Breast epithelium (tissue), 4 donors: ENCODE measurements at places on chromosomes 13 and 19. TPM values are rescaled to one million over a fixed set of nuclear protein-coding genes. Genes with fewer than 3 reads are reported as not detected.

The USHBP1 gene
- total RNA-seq: 8.8 TPM

DNA sequence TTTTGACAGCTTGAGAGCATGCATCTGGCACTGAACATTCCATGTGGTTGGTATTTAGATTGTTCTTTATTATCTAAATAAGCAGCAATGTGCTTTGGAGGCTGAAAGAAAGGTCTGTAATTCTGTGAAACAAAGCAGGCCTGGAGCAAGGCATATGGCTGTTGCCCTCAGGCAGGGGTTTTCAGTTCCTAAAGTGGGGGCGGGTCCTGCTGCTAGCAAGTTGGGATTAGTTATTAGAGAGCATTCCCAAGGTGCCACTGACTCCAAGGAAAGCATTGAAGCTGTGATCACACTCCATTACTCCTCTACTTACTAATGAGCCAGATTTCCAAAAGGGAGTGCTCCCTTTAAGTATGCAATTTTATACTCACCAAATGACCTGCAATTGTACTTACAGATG lies 432.2 kb downstream of the OLFM4 start:
- H3K27me3 ChIP-seq: no peaks in the 10 kb centered on the region
- H3K4me1 ChIP-seq: no peaks in the 10 kb centered on the region
- H3K4me3 ChIP-seq: no peak overlapping the region
- no peak for DNase-seq
- no peak overlapping the region for H3K27ac ChIP-seq

DNA sequence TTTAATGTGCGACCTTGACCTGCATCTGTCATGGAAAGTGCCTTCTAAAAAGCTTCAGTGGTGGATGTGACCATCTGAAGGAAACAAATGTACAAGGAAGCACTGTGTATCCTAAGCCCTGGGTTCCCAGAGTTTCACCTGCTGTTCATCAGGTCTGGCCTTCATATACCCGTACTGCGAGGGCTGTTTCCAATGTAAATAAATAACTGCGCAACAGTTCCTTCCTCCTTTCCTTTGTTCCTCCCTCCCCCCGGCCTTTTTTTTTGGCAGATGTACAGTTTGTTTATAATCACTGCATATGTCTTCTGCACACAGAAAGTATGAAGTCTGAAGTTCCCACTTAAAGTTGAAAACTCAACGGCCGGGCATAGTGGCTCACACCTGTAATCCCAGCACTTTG lies 5.2 kb downstream of the FAAP24 start:
- H3K27ac ChIP-seq: peak overlapping the region; percentile 75
- H3K4me1 ChIP-seq: no peaks in the 10 kb centered on the region
- peak; percentile 60 for DNase-seq

DNA sequence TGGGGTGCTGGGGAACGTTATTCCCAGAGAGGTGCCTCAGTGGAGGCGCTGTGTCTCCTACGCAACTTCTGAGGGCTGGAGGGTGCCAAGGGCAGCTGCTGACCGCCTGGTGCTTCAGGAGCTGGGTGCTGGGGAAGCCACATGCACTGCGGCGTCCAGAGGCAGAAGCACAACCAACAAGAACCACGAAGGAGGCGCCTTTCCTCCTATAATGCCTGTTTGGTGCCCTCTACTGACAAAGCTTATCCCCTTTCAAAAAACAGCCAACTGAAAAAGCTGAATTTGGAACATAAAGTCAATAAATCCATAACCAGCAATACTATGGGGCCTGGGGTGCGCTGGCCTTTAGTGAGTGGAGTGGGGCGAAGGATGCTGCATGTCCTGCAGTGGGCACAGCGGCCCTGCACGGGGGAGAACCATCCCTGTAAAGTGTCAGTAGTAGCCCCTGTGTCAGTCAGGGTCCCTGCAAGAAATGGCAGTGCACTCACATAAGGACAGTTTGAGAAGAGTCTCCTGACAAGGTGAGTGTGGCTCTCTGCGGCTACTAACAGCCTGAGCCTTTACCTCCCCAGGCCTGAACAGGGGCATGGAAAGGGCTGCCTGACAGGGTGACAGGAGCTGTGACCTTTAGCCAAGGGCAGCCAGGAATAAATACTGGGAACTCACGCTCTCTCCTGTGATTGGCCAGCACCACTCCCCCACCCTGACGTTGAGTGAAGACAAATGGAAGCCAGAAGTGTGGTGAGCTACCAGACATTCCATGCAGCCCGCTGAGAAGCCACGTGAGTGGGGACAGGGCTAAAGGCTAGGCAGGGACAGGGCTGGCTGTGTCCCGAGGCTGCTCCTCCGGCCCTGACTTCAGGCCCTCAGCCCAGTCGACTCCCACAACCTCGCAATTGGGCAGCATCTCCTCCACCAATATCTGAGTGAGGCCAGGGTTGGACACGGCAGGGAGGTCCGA lies 4.5 kb upstream of the B3GNT8 start:
- no peaks in the 10 kb centered on the region for H3K36me3 ChIP-seq
- no peak for DNase-seq
- H3K27me3 ChIP-seq: no peaks in the 10 kb centered on the region
- no peak overlapping the region for H3K4me3 ChIP-seq
- H3K4me1 ChIP-seq: peaks cover 9% of the 10 kb centered on the region

- no peaks in the 10 kb centered on the region for H3K4me1 ChIP-seq
- no peak for DNase-seq
- H3K4me3 ChIP-seq: no peak overlapping the region
- no peaks in the 10 kb centered on the region for H3K36me3 ChIP-seq
- no peak overlapping the region for H3K27ac ChIP-seq
Observed at GRCh38 chr13:76466043-76466442, 420.2 kb downstream of the KCTD12 start.

DNA sequence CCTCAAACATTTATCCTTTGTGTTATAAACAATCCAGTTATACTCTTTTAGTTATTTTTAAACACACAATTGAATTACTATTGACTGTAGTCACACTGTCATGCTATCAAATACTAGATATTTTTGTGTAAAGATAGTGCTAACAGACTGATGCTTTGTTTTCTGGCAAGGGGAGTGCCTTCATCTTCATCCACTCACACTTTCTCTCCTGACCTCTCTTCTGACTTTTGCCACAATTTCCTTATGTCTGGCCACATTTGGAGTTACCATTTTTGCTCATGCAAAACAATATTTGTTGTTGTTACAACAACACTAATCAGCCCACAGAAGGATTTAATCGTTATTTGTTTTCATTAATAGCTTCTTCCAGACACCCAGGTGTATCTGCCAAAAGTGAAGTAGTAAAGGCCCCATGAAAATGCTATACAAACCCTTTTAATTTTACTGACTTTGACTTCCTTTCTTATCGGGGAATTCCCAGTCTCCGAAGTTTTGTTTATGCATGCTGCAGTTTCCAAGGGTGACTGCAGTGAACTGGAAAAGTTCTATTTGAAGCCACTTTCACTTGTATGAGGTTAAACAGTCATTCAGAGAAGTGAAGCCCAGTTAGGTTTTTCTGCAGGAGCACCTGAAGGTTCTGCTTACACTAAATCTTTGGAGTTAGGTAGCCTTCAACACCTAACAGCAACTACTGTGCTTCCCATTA lies 66.1 kb upstream of the FRY start:
- no peak for DNase-seq
- no peak overlapping the region for H3K4me3 ChIP-seq
- no peak overlapping the region for H3K27ac ChIP-seq
- H3K4me1 ChIP-seq: no peaks in the 10 kb centered on the region
- no peaks in the 10 kb centered on the region for H3K36me3 ChIP-seq

- no peak overlapping the region for H3K4me3 ChIP-seq
- H3K4me1 ChIP-seq: no peaks in the 10 kb centered on the region
- no peaks in the 10 kb centered on the region for H3K36me3 ChIP-seq
- peaks cover 20% of the 10 kb centered on the region for H3K27me3 ChIP-seq
- no peak for DNase-seq
Observed at GRCh38 chr19:54352546-54352945, 12.2 kb downstream of the LAIR1 start.

DNA sequence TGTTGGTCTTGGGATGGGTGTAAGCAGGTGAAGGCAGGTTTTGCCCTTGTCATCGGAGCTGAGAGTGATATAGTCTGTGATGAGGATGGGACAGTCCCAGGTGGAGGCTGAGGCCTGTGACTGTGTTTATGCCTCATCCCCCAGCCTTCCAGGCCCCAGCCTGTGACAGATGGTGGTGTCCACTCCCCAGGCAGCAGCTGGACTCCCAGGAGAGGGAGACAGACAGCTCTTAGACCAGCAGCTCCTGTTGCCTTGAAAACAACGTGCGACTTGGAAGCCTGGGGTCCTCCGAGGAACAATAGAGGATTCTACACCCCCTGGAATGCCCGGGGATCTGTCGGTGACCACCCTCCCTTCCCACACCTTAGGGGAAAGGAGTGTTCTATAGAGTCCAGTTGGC lies 63.8 kb downstream of the CHST8 start:
- no peaks in the 10 kb centered on the region for H3K4me1 ChIP-seq
- peak; percentile 6 for DNase-seq
- H3K4me3 ChIP-seq: no peak overlapping the region
- no peak overlapping the region for H3K27ac ChIP-seq
- no peaks in the 10 kb centered on the region for H3K36me3 ChIP-seq

- no peak overlapping the region for H3K27ac ChIP-seq
- no peaks in the 10 kb centered on the region for H3K36me3 ChIP-seq
- no peaks in the 10 kb centered on the region for H3K27me3 ChIP-seq
- H3K4me1 ChIP-seq: no peaks in the 10 kb centered on the region
- no peak for DNase-seq
Observed at GRCh38 chr13:108212886-108213285, 2.5 kb downstream of the LIG4 start.

- H3K36me3 ChIP-seq: peaks cover 9% of the 10 kb centered on the region
- H3K27me3 ChIP-seq: no peaks in the 10 kb centered on the region
- H3K4me1 ChIP-seq: peaks cover 15% of the 10 kb centered on the region
- DNase-seq: no peak
Observed at GRCh38 chr13:26216042-26216441, 6.1 kb downstream of the RNF6 start.

DNA sequence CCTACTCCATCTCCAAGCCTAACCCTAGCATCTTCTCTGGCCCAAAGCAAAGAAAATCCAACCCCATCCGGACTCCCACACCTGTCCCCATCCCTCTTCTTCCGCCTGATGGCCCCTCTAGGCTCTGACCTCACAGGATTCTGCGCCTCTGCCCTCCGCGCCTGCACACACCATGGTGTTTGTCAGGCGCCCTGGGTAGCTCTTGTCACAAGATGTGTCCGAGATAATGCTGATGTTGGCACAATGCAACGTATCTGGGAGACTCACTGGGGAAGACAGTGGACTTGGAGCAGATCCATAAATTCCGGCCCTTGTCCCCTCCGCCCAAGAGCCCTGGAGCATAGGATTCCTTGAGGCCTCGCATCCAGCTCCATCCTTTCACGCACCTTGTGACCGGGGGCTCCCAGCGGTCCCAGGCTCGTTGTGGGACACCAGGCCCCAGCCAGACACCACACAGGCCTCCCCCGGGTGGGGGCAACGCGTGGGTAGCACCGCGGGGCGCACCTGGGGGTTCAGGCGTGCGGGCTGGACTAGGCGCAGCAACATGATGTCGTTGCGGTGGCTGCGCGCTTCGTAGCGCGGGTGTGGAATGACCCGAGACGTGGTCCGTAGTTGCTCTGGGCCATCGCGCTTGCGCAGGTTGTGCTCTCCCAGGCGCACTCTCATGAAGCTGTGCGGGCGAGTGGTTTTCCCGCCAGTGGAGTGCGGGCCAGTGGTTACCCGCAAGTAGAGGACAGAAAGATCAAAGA lies 3.1 kb upstream of the KLK1 start:
- no peak overlapping the region for H3K27ac ChIP-seq
- H3K4me3 ChIP-seq: no peak overlapping the region
- H3K27me3 ChIP-seq: peaks cover 2% of the 10 kb centered on the region
- H3K36me3 ChIP-seq: no peaks in the 10 kb centered on the region

DNA sequence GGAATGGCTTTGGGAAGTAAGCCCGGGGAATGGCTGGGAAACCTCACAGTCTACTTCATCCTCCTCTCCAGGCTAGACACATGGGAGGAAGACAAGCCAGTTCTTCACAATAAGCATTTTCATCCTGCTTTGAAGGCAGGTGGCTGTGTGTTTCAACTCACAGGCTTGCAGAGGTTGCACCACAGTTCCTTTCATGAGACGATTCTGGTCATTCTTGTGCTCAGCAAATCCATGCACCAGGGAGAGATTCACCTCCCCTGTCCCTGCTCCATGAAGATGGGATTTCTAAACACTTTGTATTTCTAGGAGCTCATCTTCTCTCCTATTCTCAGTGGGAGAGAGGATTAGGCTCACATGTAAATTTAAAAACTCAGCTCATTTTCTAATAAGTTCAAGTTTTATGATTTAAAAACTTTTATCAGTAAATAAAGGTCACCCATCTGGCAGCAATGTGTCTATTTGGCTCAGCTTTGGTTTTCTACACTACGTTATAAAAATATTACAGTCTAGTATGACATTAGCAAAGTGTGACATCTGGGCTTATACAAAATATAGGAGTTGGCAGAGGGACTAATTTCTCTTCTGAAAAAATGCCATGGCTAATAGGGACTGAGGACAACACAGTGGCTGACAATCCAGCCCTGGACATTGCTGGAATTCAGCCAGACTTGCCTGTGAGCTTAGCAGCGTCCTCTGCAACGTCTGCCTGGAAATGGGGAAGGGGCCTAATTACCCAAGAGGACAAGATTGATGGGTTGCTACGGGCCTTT lies 283.2 kb upstream of the SLC10A2 start:
- no peak overlapping the region for H3K27ac ChIP-seq
- no peak overlapping the region for H3K4me3 ChIP-seq
- no peaks in the 10 kb centered on the region for H3K4me1 ChIP-seq
- DNase-seq: no peak

GRCh38 chr13:73898276-73898675 lies 235.9 kb downstream of the KLF12 start:
- no peak overlapping the region for H3K4me3 ChIP-seq
- H3K27ac ChIP-seq: no peak overlapping the region
- no peaks in the 10 kb centered on the region for H3K4me1 ChIP-seq
- no peak for DNase-seq

The TLE6 gene
- total RNA-seq: 1.6 TPM

The ZNF823 gene
- 13.1 TPM for total RNA-seq

The TLE2 gene
- total RNA-seq: 35.1 TPM

The ZNF439 gene
- total RNA-seq: 20.8 TPM

DNA sequence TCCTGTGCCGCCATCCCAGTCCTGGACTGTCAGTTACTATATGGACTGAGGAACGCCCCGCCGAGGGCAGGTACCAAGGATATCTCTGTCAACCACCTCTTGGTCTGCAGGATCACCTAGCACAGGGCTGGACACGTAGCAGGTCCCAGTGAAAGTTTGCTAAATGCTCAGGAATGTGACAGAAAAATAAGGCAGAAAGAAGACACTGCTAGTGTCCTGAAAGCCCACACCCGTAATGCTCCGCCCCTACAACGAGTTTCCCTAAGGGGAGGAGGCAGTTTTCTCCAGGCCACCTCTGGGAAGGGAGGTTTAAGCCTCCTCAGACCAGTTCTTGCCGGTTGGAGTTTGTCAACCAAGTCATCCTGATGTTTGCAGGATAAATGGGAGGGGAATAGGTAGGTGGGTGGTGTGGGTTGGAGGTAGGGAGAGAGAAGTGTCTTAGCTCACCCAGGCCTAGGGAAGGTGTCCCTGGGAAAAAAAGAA lies 1.7 kb upstream of the SERTAD3 start:
- no peaks in the 10 kb centered on the region for H3K36me3 ChIP-seq
- H3K4me3 ChIP-seq: no peak overlapping the region
- H3K27ac ChIP-seq: peak overlapping the region; percentile 99
- H3K4me1 ChIP-seq: no peaks in the 10 kb centered on the region

GRCh38 chr13:106617561-106617960 lies 49.6 kb upstream of the ARGLU1 start:
- H3K27ac ChIP-seq: no peak overlapping the region
- no peak for DNase-seq
- no peak overlapping the region for H3K4me3 ChIP-seq

- no peak for DNase-seq
- peaks cover 36% of the 10 kb centered on the region for H3K36me3 ChIP-seq
- H3K4me1 ChIP-seq: no peaks in the 10 kb centered on the region
- no peaks in the 10 kb centered on the region for H3K27me3 ChIP-seq
Observed at GRCh38 chr19:12703046-12703445, 6.6 kb upstream of the FBXW9 start.
